ENCODE measurements at places on chromosomes 12 and 14. TPM values are rescaled to one million over a fixed set of nuclear protein-coding genes. Genes with fewer than 3 reads are reported as not detected.

HSPB8 gene
- polyA plus RNA-seq, result not detected

RTN1 gene
- not detected for polyA plus RNA-seq

LRIG3 gene
- polyA plus RNA-seq, result not detected

DUSP6 gene
- 1.1 TPM for polyA plus RNA-seq

C1R gene
- 1.0 TPM for polyA plus RNA-seq

C1RL gene
- polyA plus RNA-seq, result 4.4 TPM

CLEC14A gene
- polyA plus RNA-seq, result not detected

DNA sequence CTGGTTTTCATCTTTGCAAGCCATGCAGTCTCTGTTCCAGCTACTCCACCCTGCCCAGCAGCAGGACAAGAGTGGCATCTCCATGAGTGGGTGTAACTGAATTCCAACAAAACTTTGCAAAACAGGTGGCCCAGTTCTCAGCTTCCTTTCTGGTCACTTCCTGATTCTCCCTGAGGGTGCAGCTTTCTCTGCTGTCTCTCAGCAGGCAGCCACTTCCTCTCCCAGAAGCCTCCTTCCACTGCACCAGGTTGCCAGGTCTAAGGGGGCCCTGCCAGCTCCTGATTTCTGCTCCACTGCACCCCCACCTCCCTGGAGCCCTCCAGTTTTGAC, 341.0 kb upstream of the FKBP4 start:
- no peak for DNase-seq

- DNase-seq, result no peak
Measured at GRCh38 chr12:20189767-20190166, 178.6 kb upstream of the PDE3A start.

DNA sequence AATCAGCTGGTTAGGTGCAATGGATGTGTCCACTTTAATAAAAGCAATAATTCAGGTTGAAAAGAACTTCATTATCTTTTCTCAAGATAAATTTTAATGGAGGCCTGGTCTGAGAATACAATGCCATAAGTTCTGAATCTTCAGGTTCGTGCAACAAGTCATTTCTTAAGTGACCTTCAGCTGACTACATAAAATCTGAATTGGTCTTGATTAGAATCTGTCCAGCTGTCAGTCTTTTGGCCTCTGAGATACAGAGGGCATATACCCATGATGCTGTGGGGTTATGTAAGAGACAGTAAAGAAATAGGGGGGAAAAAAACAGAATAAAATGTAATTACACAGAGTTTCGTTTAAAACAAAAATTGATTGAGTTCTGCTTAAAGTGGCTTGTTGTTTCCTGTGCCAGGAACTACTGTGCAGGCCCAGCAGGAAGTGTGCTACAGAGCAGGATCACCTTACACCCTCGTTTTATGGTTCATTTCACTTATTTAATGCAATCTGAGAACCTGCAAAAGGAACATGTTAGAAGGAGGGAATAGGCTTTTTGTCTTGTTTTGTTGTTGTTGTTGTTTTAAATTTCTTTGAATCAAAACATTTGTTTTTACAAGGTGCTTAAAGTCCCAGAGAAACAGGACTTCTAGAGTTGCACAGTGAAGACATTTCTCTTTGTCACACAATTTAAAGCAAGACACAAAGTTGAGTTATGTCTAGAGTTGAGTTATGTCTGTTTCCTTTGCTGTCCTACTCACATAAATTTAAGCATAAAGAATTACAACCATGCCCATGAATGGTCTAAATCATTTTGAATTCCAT, 64.2 kb downstream of the LGR5 start:
- no peak for DNase-seq

- DNase-seq, result no peak
Measured at GRCh38 chr12:1093166-1093751, 102.2 kb downstream of the ERC1 start.

DNA sequence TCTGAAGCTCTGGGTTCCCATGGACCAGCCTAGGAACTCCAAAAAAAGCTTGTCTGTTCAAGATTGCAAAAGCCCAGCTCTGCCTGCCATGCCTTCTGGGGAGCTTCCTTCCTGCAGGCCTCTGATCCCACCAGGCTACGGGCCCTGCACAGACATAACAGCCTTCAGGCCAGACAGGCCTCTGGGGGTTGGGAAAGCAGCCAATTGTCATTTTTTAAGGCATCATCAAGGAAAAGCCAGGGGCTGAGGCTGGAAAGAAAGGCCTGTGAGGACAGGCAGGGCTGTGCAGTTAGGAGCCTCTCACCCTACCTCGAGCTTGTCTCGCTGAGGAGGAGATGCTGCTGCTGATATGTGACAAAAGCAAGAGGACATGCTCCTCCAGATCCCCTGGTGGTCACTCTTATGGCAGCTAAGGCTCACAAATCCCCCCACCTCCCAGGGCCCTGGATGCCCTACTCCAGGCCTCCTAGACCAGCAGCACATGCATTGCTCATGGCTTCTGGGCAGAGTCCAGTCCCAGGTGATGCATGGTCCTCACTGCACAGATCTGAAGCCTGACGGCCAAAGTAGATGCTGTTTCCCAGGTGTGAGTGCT, 2.9 kb downstream of the TMEM229B start:
- no peak for DNase-seq

GRCh38 chr12:40344312-40344711, 119.5 kb downstream of the LRRK2 start:
- DNase-seq, result no peak

- DNase-seq, result no peak
Measured at GRCh38 chr12:122975790-122976647, 975 bp downstream of the OGFOD2 start.

GRCh38 chr12:85872497-85873091, 1.5 kb upstream of the NTS start:
- DNase-seq, result no peak

DNA sequence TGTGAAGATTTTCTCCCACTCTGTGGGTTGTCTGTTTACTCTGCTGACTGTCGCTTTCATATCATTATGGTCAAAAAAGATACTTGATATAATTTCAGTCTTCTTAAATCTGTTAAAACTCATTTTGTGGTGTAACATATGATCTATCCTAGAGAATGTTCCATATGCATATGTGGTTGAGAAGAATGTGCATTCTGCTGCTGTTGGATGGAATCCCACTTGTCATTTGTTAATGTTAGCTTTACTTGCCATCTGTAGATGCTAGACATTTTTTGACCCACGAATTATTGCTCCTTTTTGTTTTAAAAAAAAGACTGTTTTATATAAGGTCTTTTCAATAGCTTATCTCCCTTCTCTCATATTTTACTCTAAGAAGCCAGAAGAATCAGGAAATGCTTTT, 26.3 kb upstream of the OR5AU1 start:
- DNase-seq, result no peak

GRCh38 chr14:51653775-51654532, 2.2 kb downstream of the FRMD6 start:
- no peak for DNase-seq

GRCh38 chr12:50948798-50949197, 3.5 kb upstream of the HIGD1C start:
- DNase-seq, result no peak

- no peak for DNase-seq
Measured at GRCh38 chr14:99213527-99213971, 58.4 kb downstream of the BCL11B start.

DNA sequence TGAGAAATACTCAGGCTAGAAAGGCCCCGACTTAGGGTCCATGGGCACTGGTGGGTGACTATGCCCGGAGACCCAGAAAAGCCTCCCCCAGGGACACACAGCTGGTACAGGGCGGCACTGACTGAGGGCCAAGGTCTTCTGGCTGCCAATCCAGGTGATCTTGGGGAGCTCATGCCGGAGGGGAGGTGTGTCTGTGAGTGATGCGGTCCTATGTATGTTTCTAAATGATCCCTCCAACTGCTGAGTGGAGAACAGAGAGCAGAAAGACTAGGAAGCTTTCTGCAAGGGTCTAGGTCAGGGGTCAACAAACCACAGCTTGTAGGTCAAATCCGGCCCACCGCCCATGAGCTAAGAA, 391 bp downstream of the SERPINA4 start:
- no peak for DNase-seq

- DNase-seq, result no peak
Measured at GRCh38 chr14:22814373-22814772, 862 bp downstream of the SLC7A7 start.

- DNase-seq, result no peak
Measured at GRCh38 chr12:52419656-52420055, 13.5 kb upstream of the KRT82 start.

DNA sequence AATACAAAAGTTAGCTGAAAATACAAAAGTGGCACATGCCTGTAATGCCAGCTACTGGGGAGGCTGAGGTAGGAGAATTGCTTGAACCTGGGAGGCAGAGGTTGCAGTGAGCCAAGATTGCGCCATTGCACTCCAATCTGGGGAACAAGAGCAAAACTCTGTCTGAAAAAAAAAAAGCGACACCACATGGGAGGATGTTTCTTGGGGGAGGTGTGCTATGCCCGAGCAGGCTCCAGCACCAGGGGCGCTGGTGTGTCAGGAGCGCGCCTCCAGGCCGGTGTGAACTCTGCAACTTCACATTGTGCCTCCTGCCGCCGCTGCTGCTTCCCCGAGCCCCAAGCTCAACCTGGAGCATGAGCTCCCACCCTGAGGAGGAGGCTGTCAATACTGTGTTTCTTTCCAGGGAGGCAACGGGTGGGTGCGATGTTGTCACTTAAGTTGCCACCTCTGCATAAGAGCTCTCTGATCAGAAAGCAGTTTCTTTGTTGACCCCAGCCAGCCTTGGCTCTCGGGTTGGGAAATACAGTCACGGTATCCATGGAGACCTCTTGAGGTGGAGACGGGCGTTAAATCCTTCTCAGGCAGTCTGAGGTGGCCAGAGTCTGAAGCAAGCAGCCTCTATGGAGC, 18.9 kb downstream of the DEGS2 start:
- DNase-seq, result no peak

Data from naive thymus-derived CD4-positive, alpha-beta T cell (primary cell).